ENCODE measurements at places on chromosomes 5 and 9. TPM values are rescaled to one million over a fixed set of nuclear protein-coding genes. Genes with fewer than 3 reads are reported as not detected.

PCDHA4 gene
- 0.10 TPM for total RNA-seq

LCN9 gene
- total RNA-seq: not detected

ESM1 gene
- total RNA-seq: not detected

DNA sequence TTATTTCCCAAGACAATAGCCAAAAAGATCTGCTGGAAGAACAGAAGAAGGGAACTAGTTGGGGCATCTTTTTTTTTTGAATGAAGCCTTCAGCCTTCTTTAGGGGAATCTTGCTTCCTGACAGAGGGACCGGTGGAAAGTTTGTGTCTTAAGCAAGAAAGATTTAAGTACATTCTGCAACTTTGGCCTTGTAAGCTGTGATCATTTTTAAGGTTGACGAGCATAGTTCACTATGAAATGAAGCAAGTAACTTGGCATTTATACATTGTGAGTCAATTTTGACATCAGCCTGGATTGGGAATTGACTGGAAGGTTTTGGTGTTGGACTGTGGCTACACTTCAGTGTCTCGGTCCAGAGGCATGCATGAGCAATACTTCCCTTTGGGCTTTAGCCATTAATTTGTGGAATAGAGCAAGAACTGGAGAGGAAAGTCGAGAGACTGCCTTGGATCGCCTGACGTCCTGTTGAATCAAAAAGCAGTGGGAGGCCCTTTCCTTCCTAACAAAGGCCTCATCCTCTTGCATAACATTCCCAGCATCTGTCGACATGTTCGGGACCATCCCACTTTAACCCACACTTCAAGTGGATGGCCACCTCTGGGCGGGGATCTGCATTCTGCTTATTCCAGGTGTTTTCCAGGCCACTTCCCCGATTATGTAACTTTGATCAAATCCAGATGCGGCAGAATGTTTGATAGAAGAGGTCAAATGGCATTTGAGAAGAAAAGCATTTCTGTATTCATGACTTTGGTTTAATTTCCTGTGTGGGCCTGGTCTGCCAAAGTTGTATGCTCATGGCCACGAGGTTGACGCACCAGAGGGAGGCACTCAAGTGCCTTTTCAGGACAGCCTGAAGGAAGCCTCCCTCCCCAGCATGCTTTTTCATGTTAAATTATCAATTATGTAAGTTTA lies 12.5 kb downstream of the ABL1 start:
- DNase-seq: peak; percentile 70

DNA sequence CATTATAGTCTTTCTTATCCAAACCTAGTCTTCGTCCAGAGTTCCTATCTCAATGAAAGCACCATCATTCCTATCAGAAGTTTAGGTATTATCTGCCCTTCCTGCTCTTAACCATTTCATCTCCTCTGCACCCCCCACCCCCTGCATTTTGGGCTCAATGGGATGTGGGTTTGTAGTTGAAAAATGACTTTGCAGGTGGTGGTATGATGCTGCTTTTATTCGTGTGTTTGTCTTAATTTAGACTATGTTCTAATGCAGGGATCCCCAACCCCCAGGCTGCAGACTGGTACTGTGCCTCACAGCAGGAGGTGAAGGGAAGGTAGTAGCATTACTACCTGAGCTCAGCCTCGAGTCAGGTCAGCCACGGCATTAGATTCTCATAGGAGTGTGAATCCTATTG lies 49.4 kb upstream of the ZNF608 start:
- no peak for DNase-seq

- DNase-seq: no peak
Measured at GRCh38 chr5:9898319-9898718, 268.2 kb upstream of the TAS2R1 start.

DNA sequence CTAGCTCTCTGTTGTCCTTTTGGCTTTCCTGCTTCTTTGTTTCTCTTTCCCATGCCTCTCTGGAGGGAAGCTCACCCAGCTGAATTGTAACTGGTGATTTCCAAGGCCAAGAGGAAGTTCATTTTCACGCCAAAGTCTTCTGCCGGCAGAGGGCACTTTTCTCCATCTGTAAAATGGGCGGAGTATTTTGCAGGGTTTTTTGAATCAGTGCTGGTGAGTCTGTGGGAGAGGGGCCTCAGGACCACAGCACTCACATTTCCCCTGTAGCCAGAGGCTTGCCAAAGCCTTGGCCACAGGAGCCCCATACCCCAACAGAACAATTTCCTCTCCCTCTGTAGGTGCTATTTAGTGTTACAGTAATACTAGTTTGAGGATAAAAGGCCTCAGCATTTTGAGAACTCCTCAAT lies 42.3 kb upstream of the MATR3 start:
- no peak for DNase-seq

DNA sequence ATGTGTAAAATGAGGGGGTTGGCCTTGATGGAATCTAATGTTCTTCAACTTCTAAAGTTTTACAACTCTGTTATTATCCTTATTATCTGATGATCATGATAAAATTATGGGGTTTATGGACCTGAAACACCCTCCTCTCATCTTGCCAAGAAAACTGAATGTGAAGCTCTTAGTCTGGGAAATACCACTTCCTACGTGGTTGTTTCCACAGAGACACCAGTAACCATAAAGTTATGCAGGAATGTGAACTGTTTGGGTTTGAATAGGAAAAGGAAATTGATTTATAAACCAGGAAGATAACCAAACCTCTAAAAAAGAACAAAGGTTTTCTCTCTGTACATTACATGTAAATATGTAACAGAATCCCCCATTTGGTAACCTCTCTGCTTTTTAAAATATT lies 28.3 kb upstream of the RAI14 start:
- DNase-seq: no peak

DNA sequence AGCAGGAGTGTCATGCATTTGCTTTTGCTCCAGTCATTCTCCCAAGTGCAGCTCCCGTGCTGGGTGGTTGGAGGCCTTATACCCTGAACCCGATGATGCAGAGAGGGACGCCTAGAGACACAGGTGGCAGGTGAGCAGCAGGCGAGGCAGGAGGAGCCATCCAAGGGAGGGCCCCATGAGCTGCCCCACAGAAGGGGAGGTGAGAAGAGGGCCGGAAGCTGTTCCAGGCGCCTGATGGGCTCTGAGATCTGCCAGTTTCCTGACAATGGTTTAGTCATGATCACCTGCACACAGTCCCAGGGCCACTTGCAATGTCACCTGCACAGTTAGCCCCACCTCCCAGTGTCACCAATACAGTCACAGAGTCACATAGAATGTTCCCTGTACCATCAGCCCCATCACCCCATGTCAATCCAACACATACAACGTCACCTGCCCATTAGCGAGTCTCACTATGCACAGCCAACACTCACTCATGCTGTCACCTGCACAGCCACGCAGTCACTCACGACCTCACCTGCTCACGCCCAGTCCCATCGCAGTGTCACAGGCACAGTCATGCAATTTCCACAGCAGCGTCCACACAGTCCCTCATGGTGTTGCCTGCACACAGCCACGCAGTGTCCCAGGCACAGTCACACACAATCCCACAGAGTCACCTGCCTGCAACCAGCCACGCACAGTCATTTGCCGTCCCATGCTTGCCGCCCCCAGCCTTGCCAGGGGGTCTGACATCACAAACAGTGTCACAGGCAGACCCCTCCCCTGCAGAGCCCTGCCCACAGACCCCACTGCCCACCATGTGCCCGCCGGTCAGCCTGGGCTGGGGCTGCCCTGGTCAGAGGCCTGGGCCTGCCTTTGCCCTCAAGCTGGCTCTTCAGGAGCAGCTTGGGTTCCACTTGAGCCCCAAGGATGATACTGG lies 113.4 kb downstream of the LHX2 start:
- DNase-seq: no peak

DNA sequence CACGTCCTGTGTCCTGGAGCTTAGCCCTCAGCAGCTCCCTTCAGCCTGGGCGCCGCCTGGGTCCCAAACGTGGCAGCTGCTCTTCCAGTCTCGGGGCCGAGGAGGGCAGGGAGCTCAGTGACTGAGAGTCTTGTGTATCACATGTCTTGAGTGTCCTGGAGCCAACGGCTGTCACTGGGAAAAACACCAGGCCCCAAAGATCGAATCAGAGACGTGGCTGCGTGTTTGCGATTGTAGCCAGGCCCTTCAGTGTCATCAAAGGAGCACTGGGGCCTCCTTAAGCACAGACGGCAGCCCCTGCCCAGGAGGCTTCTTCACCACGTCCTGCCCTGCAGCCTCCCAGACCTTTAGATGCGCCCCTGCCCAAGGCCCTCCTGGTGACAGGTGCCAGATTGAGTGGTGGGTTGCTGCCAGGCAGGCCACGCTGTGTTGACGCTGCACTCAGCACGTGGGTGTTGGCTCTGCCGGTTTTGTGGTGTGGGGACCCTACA lies 5.7 kb upstream of the EXOC3 start:
- peak; percentile 24 for DNase-seq

DNA sequence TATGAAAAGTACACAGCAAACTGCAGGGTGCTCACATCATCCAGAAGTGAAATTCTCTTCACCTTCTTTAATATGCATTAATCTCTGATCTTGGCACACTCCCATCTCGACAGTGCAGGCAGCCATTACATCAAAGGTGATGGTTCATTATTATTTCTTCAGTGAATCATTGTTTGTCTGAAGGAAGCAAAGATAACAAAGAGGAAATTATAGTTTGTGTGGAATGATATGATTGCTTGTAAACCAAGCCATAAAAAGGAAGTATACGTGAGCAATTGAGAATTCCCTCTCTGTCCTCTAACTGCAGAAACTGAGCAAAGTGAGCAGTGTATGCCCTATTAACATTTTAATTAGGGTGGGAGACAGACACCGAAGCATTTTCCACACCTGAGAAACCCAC lies 171.6 kb upstream of the PPP1R2B start:
- DNase-seq: no peak

- DNase-seq: no peak
Measured at GRCh38 chr5:111810112-111810511, 53.1 kb upstream of the NREP start.

- no peak for DNase-seq
Measured at GRCh38 chr9:108109927-108110690, 620.5 kb upstream of the KLF4 start.

GRCh38 chr9:27436234-27436633 lies 87.9 kb upstream of the IFNK start:
- no peak for DNase-seq

GRCh38 chr9:96148634-96149532 lies 153.1 kb downstream of the HSD17B3 start:
- no peak for DNase-seq

All from left ventricle myocardium superior (tissue), 1 donor.